A549 treated with GW870086 at 1 μM for 4 hours (cell line): ENCODE measurements at places on chromosomes 12 and 14. TPM values are rescaled to one million over a fixed set of nuclear protein-coding genes. Genes with fewer than 3 reads are reported as not detected.

Gene A2M
- 0.09 to 0.22 TPM (median 0.17 TPM) in 3 of 5 replicates, not detected in the others for total RNA-seq

Gene SLC17A8
- total RNA-seq, result 0.03 TPM in 1 of 5 replicates, not detected in the others

Gene KLHL33
- total RNA-seq, result not detected in 5 replicates

Gene PLEKHD1
- 0.03 to 0.07 TPM (median 0.03 TPM) in 3 of 5 replicates, not detected in the others for total RNA-seq

Gene LGR5
- total RNA-seq, result not detected in 5 replicates
